Fibroblast of gingiva (primary cell): ENCODE measurements at places on chromosomes 6 and 20.
A peak's percentile ranks its signal among the peaks of the same experiment; 100 is the strongest.

DNA sequence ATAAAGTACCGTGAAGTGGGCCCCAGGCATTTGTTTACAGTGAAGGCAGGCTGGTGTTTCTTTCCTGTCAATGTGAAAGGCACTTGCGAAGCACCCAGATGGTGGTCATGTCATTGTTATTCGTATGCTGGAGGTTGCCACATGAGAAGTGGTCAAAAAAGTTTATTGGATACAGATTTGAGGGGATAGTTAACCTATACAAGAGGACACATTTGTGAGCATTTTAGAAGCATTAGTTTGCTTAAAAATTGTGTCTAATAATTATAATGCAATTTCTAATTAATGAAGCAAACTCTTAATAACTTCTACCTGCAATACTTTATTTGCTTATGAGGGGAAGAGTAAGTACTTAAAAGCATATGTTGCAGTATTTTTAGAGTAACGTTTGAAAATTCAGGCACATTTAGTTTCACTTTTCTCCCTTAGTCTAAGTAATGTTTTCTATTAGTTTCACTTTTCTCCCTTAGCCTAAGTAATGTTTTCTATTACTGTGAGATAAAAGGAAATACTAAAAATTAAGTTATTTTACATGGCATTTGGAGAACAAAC lies 120.7 kb upstream of the CLDN20 start:
- DNase-seq: peak; percentile 64

DNA sequence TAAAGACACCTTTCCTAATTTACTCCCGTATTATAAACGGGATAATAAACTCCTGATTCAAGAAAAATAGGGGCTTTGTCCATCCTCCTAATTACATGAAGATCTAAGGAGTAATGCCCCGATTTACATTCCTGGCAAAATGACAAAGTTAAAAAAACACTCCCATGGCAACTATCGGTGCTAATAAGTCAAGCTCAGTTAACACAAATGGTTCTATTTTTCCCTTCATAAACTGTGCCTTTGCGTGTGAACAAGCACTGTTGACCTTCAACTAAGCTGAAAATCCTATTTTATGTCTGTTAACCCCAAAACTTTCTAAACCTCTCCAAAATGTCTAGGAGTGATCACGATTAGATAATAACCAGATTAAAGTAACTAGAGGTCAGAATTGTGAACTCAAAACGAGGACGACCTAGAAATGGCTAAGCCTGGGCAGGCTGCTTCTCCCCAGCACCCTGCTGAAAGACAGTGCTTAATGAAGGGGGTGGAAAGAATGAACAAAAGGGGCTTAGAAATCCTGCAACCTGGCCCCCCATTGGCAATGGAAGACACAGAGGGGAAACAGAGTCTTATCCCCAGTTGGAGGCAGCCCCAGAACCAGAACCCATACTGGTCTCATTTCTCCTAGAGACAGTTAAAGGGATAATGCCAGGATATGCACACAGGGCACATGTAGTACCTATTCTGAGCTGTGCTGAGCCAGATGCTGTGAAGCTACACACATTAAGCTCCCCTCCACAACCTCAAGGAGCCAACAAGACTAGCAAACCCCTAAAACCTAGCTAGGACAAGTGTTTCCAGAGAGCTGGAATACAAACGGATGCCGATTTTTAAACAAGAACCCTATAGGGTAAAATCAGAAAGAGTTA lies 23.0 kb downstream of the SLC23A2 start:
- no peak for DNase-seq

DNA sequence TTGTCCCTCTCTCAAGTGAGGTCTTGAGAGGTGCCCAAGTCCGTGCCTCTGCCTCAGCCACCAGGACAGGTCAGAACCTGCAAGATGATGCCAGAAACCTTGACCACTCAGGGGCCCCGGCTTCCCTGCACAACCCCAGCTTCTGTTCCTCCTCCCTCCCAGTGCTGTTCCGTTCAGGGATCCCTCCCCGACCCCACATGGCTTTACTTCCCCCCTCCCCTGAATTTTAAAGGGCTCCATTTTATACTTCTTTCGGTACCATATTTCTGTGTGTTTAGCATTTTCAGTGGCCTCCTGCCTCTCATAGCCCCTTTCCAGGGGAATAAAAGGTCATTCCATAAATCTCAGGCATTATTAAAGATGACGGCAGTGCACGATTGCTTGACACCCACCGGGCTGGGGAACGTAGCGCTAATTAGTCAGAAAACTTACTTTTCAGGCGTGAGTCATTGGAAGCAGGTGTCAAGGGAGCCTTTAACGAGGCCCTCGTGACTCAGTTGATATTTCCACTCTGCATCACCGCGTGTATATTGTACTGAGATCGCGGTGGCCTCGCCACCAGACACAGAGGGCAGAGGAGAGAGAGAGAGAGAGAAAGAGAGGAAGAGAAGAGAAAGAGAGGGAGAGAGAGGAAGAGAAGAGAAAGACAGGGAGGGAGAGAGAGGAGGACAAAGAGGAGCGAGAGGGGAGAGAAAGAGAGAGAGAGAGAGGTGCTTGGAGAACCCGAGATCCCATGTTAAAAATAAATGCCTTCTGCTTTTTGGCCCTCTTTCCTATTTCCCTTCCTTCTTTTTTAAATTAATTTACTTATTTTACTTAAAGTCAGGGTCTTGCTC lies 21.3 kb downstream of the KCNG1 start:
- no peak for DNase-seq

DNA sequence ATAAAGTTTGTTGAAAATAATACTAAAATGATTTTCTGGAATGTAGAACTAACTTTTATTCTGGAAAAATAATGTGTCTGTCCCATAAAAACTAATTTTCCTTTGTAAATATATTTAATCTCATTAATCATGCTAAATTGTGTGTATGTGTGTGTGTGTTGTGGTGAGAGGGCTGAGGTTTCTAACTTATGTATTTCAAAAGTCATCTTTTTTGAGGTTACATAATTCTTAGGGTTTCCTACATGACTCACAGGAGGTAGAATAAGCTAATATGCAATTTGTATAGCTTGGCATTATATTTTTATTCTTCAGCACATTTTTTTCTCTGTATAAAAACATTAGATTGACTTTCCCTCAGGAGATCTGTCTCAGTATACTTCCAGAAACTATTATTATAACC lies 64.1 kb upstream of the CLVS2 start:
- DNase-seq: no peak

DNA sequence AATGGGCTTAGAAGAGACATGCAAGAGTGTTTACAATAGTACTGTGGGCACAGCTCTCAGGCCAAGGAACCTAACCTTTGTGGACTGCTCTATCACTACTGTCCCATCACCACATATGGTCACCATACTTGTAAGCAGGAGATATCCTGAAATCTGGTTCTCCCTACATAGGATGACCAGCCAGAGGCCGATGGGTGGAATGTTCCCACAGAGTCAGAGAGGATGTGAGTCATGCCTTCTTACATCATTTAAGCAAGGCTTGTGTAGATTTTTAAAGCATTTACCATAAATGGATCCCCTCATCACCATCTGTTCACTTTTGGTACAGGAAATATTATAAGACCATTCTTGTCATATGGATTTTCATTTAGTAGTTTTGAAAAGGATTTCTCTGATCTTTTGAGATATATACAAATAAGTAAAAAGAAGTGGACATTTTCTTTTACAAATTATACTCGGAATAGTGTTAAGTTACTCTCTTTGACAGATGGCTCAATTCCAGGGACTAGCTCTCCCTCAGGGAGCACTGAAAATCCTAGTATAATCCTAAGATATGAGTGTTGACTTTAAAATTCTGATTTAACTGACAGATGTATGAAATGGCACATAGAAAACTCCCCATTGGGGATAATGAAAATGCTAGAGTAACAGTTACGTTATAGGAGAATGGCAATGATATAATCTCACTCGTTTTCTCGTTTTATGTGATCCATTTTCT lies 6.6 kb downstream of the HTR1B start:
- peak; percentile 86 for DNase-seq

DNA sequence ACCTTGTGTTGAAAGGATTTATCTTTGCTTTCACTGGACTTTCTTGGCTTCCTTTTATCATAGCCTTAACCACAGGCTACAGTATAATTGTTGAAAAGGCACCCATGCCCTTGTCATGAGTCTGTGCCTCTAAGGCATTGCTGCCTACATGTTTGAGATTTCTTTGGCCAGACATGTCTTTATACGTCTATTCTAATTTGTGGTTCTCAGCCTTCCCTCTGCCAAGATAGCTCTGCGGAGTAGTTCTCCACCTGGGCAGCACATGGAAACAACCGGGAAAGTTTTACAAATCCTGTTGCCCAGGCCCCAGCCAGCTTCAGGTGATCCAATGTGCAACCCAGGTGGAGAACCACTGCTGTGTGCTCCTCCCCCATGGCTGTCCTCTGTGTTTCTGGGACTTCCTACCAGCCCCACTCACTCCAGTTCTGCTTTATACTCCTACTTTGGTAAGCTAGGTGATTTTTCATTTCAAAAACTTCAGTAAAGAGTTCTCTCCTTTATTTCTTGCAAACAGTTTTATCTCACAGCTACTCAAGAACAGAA lies 159.6 kb upstream of the MYLIP start:
- DNase-seq: no peak

DNA sequence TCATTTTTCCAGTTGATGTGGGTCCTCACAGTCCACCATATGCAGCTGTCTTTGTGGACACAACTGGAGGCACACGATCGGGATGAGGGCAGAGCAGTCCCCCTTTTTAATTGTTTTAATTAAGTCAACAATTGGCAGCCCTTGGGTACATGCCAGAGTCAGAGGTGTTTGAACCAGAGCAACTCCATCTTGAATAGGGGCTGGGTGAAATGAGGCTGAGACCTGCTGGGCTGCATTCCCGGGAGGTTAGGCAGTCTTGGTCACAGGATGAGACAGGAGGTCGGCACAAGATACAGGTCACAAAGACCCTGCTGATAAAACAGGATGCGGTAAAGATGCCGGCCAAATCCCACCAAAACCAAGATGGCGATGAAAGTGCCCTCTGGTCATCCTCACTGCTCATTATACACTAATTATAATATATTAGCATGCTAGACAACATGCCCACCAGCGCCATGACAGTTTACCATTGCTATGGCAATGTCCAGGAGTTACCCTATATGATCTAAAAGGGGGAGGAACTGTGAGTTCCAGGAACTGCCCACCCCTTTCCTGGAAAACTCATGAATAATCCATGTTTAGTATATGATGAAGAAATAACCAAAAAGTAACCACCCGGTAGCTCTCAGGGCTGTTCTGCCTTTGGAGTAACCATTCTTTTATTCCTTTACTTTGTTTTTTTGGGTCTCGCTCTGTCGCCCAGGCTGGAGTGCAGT lies 31.8 kb upstream of the BLCAP start:
- no peak for DNase-seq

GRCh38 chr20:15675813-15676484 lies 897.3 kb downstream of the KIF16B start:
- DNase-seq: no peak

DNA sequence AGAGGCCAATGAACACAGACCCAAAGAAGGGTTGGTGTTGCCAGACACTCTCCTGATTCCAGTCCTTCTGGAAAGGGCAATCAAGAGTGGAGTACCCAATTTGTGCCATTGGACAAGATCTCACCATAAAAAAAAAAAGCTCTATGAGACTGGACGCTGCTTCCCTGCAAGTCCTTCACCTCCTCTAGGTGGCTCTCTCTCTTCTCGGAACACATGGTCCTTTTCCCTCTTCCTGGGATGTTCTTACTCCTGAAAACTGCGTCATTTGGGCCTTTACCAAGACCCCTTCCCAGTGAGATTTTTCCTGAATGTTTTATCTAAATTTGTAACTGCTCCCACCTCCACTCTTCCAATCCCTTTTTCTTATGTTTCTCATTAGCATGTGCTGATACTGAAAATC lies 280.8 kb downstream of the FOXA2 start:
- no peak for DNase-seq

- no peak for DNase-seq
These were observed 20.7 kb downstream of the GATA5 start for GRCh38 chr20:62454904-62455636.

DNA sequence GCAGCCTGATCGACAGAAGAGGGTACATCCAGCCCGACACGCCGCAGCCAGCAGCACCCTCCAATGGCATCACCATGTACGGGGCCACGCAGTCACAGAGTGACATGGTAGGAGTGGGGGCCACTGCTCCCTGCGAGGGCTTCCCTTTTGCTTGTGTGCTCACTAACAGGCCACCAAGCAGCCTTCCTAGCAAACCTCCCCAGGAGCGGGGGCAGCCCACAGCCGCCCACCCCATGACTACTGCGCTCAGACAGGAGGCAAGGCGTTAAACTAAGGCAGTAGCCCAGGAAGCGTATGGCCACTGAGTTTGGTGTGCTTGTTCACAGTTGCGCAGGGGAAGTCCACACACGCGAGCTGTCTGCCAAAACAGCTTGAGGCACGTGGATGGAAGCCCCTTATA lies 169.5 kb upstream of the SNX9 start:
- DNase-seq: no peak

DNA sequence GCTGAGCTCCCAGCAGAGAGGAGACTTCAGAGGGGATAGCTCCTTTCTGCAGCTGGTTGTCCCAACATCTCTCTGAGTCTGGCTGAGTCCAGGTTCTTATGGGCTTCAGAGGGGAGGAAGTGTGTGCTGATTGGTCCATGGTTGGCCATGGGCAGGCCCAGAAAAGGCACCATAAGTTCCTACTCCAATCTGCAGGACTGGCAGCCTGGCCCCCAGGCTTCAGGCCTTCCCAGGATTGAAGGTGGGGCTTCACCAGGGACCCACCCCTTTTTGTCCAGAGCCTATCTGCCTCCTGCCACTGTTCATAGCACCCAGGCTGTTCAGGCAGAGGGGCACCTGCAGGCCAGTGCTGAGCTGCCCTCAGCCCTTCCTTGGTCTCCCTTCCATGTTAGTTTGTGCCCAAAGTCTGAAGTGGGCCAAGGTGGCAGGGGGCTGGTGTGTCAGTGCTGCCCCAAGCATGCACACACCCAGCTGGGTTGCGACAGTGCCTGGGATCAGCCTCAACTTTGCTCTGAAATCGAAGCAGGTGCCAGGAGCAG lies 21.6 kb upstream of the TOP1 start:
- no peak for DNase-seq

DNA sequence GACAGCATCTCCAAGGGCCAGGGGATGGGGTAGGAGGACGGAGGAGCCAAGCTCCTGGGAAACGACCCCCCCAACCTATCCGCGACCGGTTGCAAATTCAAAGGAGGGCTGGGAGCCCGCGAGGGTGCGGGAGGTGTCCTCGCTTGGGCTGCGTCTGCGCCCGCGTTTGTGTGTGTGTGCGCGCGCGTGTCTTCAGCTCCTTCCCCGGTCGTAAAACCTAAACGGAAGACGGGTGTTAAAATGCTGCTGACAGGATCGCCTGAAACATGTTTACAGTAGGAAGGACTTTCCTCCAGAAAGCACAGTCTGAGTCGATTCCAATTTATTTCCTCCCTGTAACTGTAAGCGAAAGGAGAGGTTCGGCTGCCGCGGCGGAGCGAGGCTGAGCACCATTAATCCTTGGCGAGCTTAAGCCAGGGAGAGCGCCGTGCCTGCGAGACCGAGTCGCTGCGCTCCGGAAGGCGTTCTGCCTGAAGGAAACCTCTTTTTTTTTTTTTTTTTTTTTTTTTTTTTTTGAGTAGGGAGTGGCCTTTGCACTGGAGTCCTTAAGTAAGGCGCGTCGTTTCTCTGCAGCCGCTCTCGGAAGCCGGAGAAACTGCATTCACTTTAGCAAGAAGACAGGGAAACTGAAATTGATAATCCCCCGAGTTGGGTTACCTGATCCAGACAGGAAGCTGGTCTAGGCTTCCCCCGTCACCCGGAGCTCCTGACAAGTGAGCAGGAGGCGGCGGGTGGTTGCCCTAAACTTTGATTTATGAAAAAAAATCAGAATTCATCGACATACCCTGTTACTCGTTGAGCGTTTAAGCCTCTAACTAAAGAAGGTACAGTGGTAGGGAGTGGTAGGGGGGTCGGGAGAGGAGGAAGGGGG lies 4.8 kb upstream of the SOX4 start:
- DNase-seq: peak; percentile 89
